ENCODE measurements at places on chromosomes 16 and 17.

DNA sequence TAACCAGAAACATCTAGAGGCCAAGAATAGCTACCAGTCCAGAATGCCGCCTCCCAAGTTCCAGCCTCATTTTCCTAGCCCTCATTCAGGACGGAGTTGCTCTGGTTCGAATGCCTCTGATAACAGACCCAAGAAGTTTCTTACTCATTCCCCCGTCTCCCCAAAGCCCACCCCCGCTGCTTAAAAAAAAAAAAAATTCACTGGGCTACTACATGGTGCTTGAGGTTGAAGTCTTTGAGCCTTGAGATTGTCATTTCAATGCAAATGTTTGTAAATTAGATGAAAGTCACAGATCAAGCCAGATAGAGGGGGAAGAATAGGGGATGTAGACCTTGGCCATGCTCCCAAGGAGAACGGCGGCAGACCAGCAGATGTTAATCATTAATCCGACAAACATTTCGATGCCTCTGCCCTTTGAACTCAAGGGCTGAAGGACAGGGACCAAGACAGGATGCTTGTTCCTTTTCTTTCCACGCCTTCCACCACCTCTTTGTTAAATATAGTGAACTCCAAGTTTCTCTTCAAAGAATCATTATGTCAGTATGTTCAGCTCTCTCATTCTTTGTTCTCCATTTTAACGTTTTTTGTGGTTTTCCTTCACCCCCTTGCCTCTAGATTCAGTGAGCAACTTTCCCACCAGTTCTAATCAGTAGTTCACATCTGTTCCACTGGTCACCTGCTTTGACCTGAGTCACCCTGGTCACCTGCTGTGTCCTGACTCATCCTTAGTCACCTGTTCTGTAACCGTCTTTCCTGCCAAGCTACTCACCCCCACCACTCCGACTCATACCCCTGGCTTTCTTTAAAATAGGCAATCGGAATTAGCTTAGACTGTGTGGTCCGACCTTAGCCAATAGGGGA lies 190.3 kb downstream of the CPPED1 start:
- no peak for DNase-seq

GRCh38 chr16:78072275-78072674 lies 27.2 kb upstream of the WWOX start:
- no peak for DNase-seq

GRCh38 chr16:56742030-56742984 lies 12.4 kb downstream of the NUP93 start:
- DNase-seq = no peak

- DNase-seq = no peak
Observed at GRCh38 chr17:74567397-74567796, at the start of gene CD300H. Gene CD300H (minus strand): TSS chr17:74567509.

DNA sequence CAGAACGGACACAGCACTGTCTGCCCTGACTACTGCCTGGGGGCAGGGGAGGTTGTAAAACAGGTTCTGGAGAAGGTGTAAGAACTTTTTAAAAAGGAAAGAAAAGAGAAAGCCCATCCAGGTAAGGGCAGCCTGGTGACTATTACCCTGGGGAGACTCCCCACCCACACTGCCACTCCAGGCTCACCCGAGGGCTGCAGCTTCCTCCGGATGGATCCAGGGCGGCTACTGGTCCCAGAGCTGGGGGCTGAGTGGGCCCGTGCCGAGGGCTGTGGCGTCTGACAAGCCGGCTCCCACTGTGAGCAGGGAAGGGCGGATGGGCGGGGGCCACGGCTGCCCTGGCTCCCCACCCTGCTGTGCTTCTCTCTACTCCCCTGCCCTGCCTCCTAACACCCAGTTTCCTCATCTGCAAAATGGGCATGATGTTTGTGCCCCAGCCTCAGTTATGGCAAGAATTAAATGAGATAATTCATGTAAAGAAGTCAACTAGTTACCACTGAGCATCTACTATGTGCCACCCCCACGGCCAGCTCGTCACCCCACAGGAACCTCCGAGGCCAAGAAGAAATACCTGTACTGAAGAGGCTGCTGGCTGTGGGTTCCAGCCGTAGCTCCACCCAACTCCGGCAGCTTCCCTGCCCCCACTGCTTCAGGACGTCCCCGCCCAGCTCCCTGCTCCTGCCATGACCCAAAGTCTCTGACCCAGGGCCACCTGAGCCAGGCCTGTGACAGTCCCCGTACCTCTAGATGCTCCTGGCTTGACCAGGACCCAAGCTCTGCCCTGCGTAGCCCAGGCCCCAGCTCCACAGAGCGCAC lies 24.2 kb downstream of the KATNB1 start:
- DNase-seq = no peak

- DNase-seq = no peak
Observed at GRCh38 chr16:85550422-85550864, 62.7 kb upstream of the GSE1 start.

DNA sequence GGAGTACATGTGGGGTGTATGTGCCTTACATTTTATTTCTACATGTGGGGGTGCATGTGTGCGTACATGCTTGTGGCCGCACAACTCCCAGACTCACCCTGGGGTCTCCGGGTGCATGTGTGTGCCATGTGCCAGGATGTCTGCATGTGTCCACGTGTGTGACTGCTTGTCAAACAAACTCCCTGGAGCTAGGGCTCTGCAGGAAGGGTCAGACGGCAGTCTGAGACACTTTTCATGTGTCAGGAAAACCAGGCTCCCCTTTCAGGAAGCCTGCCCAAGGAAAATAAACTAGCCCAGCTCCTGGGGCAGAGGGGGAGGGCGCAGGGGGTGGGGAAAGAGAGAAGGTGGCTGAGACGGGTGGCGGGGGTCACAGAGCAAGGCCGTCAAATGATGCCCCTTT lies 44.7 kb downstream of the FZD2 start:
- no peak for DNase-seq
